NCI-H526 (cell line): ENCODE measurements at places on chromosomes 12 and 14.

DNA sequence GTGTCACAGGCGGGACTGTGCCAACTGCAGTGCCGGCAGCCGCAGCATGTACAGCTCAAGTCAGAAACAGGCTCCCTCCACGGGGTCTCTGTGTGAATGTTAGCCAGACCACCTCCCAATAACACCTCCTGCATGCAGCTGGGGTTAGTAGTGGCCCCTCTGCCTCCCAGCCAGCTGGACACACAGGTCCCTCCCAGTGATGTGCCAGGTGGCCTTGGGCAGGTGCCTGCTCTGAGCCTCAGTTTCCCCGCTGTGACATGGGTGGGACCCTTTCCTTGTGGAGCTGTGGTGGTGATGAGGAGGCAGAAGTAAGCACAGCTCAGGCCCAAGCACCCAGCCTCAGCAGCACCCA is 139.9 kb downstream of the ADGRD1 start:
- DNase-seq = no peak

DNA sequence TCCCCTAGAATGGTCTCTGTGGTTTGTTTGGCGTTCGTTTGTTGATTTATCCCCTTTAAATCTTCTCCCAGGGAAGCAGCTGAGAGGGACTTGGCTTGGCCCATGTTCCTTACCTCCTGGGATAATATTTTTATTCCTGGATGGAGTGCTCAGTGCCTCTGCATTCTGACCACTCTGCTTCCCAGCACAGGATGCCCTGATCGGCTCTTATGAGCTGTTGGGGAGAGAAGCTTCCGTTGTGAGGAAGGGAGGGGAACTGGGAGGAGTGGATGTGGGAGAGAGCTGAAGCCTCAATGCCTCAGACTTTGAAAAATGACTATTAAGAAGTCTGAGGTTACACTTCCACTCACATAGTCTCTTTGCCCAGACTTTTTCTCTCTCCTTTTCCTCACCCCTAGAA is 114.8 kb downstream of the SMOC1 start:
- no peak for DNase-seq

GRCh38 chr14:56812364-56813141 is 2.3 kb upstream of the OTX2 start:
- DNase-seq = no peak

GRCh38 chr12:5907807-5908206 is 37.3 kb downstream of the ANO2 start:
- DNase-seq = no peak
